ENCODE measurements at places on chromosomes 6 and 20.

DNA sequence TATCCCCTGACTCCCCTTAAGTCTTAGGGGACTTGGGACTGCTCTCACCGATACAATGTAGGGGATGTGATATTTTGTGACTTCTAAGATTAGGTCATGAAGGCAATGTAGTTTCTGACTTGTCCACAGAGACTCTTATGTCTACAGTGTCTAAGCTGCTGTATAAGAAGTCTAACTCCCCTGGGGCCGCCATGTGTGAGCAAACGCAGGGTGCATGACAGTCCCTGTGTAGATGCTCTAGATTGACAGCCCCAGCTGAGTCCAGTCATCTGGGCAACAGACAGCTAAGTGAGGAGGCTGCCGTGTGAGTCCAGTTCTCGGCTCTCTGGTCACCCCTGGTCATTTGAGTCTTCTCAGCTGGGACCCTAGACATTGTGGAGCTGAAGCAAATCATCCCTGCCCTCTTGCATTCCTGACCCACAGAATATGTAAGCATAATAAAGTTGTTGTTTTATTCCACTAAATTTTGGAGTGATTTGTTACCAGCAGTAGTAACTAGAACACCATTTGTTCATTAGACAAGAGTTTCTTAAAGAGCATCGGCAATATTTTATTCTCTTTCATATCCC is 743.3 kb upstream of the CHD6 start:
- DNase-seq: no peak

GRCh38 chr6:169093770-169094551 is 159.7 kb downstream of the THBS2 start:
- no peak for DNase-seq

DNA sequence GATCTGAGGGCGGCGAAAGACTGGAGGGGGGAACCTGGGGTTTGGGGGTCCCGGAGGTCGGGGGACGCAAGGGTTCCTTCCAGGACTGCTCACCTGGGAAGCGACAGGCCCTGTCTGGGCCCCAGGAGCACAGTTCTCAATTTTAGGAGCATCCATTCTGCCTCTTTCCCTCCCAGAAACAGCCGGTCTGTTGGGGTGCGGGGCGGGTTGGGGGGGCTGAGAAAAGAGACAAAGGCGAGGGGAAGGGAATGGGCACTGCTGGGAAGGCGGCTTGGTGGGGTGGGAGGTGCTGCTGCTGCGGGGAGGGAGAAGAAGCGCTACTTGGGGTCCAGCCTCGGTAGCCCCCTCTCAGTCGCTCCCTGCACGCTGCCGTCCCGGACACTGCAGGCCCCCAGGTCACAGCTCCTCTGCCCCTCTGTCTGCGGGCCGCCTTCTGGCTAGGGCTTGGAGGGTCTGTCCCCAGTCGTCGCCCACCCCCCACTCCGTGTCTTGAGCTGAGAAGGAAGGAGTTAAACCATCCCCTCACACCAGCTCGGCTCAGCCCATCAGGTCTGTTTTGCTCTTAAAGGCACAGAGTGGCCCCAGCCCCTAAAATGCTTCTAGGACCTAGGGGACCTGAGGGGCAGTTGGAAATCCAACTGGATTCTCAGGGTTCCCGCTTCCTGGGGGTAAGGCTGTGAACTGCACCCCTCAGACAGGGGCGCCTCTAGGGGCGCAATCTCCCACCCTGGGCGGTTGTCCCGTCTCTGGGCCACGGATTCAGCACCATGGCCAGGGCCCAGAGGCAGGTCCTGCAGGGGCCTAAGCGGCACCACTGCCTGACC is 690 bp downstream of the GDAP1L1 start:
- DNase-seq: peak; percentile 72

DNA sequence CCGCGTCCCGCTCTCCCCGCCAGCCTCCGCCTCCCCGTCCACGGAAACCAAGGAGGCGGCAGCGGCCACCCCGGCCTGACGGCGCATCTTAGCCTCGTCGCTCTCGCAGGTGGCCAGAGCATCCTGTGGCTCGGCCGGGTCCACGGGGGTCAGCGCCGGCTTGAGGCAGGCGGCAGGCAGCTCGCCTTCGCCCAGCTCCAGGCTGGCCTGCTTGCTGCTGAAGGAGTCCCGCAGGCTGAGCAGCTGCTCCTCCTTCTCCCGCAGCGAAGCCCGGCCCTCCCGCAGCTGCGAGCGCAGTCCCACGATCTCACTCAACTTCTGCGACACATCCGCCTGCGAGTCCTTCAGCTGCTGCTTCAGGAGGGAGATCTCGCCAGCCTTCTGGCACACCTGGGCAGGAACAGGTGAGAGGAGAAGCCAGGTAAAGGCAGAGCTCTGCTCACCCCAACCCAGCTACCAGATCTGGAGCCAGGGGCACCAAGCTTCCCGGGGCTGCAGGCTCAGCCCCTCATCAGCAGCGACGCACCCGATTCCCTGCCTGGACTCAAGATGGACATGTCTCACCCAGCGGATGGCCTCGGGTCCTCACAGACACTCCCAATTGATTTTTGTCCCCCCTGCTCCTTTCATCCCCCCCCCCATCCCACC is 5.2 kb upstream of the FASTKD5 start:
- DNase-seq: no peak

- DNase-seq: no peak
Measured at GRCh38 chr20:24616258-24617079, 147.0 kb downstream of the SYNDIG1 start.

GRCh38 chr20:53405139-53405538 is 188.5 kb downstream of the ZNF217 start:
- no peak for DNase-seq

DNA sequence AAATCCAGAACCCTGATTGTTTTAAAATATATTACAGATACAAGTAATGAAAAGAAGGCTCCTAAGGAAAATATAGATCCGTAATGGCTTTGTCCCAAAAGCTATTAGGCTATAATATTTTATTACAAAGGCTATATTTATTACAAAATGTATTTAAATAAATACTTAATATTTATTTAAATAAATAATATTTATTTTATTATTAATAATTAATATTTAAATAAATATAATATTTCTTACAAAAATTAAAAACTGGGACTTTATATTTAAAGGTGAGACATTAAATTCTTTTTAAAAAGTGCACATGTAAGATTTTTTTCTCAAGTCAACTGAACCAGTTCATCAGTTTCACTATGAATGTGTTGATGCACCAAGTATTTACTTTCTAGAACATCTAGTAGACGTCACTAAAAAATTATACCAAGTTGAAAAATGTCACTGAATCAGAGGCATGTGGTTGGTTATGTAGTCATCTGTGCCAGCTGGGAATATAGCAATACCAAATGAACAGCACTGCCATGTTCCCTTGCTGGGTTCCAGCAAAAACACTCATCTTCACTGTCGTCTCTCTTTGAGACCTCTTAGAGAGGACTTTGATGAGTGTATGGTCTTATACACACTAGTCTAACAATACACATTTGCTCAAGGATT is 278.9 kb downstream of the ESR1 start:
- DNase-seq: no peak

DNA sequence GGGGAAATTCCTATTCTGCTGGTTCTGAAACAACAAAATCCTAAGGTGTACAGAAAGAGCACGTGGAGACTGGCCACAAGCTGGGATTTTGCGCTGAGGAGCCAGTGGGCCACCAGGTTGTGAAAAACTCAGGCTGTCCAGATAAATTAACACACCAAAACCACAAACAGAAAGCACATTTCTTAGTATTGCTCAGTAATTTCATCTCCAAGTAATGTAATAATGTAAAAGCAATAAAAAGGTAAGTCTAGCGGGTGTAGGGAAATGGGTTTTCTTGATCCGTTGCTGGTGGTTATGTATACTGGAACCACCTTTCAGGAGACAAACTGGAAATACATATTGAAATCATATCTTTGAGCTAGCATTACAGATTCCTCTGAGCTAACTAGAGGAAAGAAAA is 195.6 kb upstream of the CNR1 start:
- no peak for DNase-seq

DNA sequence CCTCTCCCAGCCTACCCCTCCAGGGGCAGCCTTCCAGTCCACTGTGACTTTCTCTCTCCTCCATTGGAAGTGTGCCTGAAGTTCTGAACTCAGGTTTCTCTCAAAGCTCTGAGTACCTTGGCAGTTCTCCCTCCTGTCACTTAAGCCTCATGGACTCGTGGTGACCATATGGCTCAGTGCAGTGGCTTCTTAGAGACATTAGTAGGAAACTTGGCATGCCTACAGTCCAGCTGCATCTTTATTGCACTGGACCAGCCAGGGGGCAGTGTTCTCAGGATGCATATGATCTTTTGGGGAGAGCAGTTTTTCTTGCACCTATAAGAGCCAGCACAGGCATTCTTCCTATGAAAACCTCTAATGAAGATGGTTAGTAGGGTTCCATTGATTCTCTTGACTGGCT is 47.5 kb upstream of the KCNK16 start:
- no peak for DNase-seq

DNA sequence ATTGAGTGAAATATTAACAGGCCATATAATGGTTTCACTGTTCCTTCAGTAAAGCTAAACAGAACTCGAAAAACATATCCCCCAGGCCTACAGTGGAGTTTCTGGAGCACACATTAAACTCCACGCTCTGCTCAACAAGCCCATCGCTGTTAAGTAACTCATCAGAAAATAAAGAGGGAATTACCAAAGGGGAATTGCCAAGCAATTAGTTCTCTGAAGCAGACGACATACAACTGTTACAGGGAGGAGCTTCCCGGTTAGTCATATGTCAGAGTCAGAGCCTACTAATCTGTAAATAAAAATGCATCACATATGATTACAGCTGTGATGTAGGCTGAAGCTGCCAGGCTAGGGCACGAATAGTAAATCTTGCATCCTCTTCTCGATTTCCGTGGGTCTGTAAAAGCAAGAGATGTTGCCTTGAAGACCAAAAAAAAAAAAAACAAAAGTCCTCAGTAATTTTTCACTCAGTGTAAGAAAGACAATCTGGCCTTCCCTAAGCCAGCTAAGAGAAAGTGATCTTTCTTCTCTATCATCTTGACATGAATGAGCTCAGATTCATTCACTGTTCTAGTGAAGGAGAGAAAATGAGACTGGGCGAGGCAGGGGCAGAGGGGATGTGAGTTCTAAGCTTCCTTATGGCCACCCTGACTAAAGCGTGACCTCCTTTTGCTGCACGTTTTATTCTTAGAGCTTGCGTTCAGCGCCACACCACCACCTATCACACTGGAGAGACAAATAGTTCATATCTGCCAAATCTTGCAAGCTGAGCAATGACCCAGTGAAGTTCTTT is 13.8 kb downstream of the ATXN1 start:
- DNase-seq: no peak

DNA sequence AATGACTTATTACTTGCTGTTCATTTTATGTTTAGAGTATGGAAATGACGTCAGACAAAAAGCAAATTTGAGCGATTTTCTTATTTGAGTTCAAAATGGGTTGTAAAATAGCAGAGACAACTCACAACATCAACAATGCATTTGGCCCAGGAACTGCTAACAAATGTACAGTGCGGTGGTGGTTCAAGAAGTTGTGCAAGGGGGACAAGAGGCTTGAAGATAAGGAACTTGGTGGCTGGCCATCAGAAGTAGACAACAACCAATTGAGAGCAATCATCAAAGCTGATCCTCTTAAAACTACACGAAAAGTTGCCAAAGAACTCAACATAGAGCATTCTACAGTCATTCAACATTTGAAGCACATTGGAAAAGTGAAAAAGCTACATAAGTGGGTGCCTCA is 43.8 kb downstream of the REV3L start:
- DNase-seq: no peak

DNA sequence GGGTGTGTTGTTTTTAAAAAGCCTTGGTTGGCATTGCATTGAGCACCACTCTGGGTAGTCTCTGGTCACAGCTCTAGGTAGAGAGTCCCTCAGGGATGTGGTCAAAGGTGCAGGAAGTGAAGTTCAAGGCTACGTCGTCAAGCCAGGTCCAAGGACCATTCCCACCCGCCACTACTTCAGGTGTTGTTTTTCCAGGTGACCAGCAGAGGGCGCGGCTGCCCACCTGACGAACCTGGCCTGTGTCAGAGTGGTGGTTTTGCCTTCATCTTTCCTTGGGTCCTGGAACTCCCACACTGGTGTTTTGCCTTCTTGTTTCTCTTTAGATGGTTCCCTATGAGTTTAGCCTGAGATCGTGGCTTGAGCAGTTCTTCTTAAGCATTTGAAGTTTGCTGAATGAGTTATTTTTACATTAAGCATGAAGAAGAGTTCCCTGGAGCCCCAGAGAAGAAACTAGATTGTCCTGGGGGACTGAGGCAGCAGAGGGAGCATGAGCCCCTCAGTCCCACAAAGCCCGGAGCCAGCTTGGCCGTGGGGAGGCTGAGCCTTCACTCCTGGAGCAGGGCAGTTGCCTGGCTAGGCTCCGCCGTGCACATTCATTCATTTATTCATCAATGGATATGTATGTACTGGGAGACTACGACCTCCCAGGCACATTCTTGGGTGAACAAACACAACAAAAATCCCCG is 5.6 kb upstream of the PHACTR3 start:
- DNase-seq: peak; percentile 59

DNA sequence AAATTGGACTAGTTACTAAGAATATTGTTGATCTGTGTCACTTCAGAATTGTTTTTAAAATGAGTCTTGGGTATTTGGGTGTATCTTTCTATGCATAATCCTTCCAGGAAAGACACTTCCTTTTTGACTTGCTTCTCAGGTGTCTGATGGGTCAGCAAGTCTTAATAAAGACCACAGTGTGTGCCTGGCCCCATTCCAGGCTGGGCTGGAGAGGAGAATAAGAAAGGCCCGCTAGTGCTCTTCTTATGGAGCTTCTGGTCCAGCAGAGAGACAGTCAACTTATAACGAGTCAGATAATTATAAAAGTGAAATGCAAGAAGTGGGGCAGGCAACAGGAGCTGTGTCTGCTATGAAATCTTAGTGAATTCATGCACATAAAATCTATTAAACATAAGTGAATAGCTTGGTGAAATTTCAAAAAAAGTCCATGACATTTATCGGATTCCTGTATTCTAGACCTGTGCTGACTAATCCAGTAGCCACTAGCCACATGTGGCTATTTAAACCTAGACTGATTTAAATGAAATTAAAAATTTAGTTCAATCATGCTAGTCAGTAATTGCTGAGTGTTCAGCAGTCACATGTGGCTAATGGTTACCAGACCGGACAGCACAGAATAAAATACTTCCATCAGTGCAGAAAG is 42.6 kb downstream of the RNF144B start:
- DNase-seq: no peak

- DNase-seq: no peak
Measured at GRCh38 chr6:136550045-136550329, 235 bp downstream of the MAP7 start.

DNA sequence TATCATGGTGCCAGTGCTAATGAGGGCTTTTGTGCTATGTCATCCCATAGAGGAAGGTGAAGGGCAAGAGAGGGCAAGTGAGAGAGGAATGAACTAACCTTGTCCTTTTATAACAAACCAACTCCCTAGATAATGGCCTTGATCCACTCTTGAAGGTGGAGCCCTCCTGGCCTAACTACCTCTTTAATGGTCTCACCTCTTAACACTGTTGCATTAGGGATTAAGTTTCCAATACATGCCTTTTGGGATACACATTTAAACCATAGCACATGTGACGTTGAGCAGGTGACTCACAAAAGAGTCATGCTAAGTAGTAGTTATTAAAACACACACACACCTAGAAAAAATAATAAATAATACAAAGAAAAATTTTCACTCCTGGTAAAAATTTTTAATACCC is 36.9 kb downstream of the CCN2 start:
- no peak for DNase-seq

Measured in ELF-1 (cell line).